Activated naive CD8-positive, alpha-beta T cell treated with anti-CD3 and anti-CD28 coated beads for 36 hours (primary cell): ENCODE measurements at places on chromosomes 13 and 19. TPM values are rescaled to one million over a fixed set of nuclear protein-coding genes. Genes with fewer than 3 reads are reported as not detected.

The FXYD3 gene
- not detected for total RNA-seq

The ZNF420 gene
- total RNA-seq = 18.3 TPM

The DCLK1 gene
- total RNA-seq = not detected

The SOX1 gene
- total RNA-seq = not detected
